Sigmoid colon (tissue), 7 donors: ENCODE measurements at places on chromosomes 2 and 18. TPM values are rescaled to one million over a fixed set of nuclear protein-coding genes. Genes with fewer than 3 reads are reported as not detected.

Gene MAB21L4
- total RNA-seq: not detected

GRCh38 chr2:29573612-29574011 lies 347.8 kb downstream of the ALK start:
- H3K36me3 ChIP-seq: no peaks in the 10 kb centered on the region
- no peak for DNase-seq
- no peak overlapping the region for H3K27ac ChIP-seq
- H3K27me3 ChIP-seq: no peaks in the 10 kb centered on the region
- H3K4me1 ChIP-seq: no peaks in the 10 kb centered on the region
- no peak overlapping the region for H3K4me3 ChIP-seq

DNA sequence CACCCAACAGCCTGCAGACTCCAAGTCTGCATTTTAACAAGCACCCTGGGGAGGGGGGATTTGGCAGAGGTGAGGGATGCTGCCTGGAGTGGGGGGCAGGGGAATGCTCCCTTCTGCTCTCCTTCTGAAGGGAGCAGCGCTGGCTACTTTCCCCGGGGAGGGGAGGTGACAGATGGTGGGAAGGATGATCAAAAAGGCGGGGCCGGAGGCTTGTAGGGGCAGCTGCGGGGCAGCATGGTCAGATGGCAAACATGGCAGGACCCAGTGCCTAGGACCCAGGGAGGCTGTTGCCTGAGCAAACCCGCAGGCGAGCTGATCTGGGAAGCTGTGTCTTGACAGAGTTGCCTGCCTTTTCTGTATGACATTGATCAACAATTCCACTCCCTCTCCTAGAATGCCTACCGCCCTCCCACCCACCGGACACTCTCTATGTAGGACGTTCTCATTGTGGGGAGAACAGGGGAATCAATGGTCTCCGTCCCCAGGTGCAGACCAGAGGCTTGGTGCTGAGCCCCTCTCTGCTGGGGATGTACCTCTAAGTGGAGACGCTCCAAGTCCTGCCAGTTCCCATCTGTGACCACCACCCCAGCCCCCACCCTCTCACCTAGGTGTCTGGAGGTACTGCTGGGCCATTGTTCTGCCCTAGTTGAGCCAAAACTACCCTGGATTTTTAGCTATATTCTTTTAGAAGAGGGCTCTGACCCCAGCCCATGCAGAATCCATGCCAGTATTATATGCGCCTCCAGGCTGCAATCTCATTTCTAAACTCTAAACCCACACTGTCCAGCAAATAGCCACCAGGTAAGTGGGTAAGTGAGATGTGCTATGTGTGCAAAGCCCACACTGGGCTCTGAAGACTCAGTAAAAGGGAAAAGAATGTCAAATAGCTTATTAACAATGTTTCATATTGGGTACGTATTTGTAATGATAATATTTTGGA lies 89.7 kb upstream of the SEC11C start:
- no peaks in the 10 kb centered on the region for H3K27me3 ChIP-seq
- H3K4me3 ChIP-seq: no peak overlapping the region
- H3K27ac ChIP-seq: no peak overlapping the region
- peaks cover 11% of the 10 kb centered on the region for H3K4me1 ChIP-seq
- no peak for DNase-seq

GRCh38 chr2:165182029-165182428 lies 21.8 kb downstream of the SCN3A start:
- no peaks in the 10 kb centered on the region for H3K36me3 ChIP-seq
- H3K4me1 ChIP-seq: no peaks in the 10 kb centered on the region
- no peak overlapping the region for H3K27ac ChIP-seq
- no peak overlapping the region for H3K4me3 ChIP-seq
- DNase-seq: no peak

Gene RPRD1A
- 72.4 TPM for total RNA-seq

DNA sequence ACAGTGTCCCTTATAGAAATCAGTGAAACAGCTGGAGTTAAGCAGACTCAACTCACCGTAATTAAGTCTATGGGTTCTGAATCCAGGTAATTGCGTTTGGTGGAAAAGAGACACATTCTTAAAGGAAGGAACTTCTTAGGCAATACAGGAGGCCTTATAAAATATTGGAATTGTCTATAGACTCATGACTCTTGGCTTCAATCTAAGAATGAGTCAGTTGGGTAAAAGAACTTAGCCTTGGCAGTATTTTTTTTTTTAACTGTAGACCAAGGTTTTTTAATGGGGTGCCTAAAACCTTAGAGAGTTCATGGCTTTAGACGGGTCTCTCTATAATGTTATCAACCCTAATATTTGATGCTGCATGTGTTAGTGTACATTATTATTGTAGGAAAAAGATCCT lies 47.6 kb downstream of the CCDC85A start:
- H3K27ac ChIP-seq: no peak overlapping the region
- no peaks in the 10 kb centered on the region for H3K4me1 ChIP-seq
- H3K27me3 ChIP-seq: no peaks in the 10 kb centered on the region
- DNase-seq: no peak

GRCh38 chr2:20052861-20053281 lies 1.4 kb upstream of the LAPTM4A start:
- peak overlapping the region; percentile 98 for H3K27ac ChIP-seq
- H3K27me3 ChIP-seq: no peaks in the 10 kb centered on the region
- DNase-seq: peak; percentile 75

Gene IMP4
- 86.0 TPM for total RNA-seq

DNA sequence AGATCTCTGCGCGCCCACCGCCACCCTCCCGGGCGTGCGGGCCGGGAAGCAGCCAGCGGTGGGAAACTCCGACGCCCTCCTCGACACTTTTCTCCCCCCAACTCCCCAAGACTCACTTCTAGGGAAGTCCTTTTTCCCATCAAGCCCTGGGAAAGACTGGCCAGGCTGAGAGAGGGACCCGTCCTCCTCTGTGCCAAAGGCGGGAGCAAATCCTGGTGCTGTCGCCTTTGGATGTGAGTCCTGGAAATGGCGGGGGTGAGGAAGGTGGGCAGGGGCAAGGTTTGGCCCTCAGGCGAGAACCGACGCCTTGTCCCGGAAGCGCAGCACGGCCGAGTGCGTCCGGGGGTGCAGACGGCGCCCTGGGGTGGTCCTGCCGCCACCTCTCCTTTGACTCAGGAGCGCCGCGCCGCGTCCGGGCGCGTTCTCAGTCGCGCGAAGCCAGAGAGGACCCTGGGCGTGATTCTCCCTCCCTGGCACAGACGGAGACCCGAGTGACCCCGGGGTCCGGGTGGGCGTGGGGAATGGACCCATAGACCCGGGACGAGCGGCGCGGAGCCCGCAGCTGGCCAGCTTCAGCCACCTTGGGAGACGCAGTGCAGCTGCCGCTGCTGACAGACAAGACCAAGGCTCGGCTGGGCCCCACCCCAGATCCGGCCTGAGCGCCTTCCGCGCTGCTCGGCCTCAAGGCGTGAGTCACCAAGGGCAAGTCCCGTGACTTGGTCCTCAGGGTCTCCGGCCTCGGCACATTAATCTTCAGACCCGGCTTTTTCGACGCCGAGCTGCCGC lies 3.5 kb upstream of the LBX2 start:
- H3K27ac ChIP-seq: peak overlapping the region; percentile 75
- DNase-seq: peak; percentile 94
- H3K4me1 ChIP-seq: peaks cover 65% of the 10 kb centered on the region
- peak overlapping the region; percentile 40 for H3K4me3 ChIP-seq

DNA sequence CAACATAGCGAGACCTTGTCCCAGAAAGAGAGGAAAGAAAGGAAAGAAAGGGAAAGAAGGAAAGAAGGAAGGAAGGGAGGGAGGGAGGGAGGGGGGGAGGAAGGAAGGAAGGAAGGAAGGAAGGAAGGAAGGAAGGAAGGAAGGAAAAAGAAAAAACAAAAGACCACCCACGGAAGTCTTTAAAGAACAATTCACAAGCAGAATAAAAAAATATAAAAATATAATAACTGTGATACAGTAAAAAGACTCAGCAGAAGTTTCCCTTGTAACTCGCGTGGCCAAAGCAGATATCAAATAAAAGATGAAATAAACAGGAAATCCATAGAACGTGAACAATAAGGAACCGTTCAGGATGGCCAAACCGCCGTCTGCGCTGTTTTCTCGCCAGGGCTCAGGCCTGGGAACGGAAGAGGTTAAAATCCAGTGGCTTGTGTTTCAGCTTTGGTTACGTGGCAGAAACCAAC lies 1.2 kb upstream of the SLC1A4 start:
- no peaks in the 10 kb centered on the region for H3K4me1 ChIP-seq
- H3K4me3 ChIP-seq: peak overlapping the region; percentile 87

Gene BIN1
- 57.9 TPM for total RNA-seq

Gene PPP3R1
- 36.9 TPM for total RNA-seq

DNA sequence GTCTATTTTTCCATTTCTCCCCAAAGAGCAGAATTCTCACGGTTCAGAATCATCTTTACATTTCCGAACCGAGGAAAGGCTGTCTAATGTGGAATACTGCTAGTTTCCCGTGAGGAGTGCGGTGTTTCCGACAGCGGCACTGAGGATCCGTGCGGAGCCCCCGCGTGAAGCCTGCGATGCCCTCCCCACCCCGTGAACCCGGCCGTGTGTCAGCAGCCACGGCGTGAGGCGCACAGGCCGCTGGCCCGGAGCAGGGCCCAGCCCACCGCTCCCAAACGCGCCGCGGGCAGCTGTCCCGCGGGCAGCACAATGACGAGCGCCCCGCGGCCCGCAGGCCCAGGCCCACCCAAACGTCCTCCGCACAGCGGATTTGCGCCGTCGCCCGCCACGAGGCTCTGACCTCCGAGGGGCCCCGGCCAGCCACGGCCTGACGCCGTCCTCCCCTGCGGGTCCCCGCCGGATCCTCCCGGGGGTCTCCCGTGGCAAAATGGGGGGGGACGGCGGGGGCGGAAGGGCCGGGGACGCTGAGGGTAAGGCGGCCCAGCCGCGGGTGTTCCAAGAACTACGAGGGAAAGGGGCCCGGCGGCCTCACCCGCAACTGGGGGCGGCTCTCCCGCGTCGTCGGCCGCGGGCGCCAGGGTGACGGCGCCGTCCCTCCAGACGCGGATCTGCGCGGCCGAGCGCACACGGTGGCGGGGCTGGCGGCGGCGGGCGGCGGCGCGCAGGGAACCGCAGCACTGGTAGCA lies 796 bp downstream of the SPIRE1 start:
- H3K4me3 ChIP-seq: peak overlapping the region; percentile 68
- H3K27me3 ChIP-seq: no peaks in the 10 kb centered on the region
- peaks cover 4% of the 10 kb centered on the region for H3K4me1 ChIP-seq
- no peaks in the 10 kb centered on the region for H3K36me3 ChIP-seq
- peak overlapping the region; percentile 98 for H3K27ac ChIP-seq
- DNase-seq: peak; percentile 71

Gene DSEL
- total RNA-seq: 15.3 TPM

Gene ABCG8
- not detected for total RNA-seq

GRCh38 chr2:11872247-11872947 lies 126.0 kb downstream of the LPIN1 start:
- H3K4me3 ChIP-seq: no peak overlapping the region
- no peak overlapping the region for H3K27ac ChIP-seq
- H3K4me1 ChIP-seq: peaks cover 6% of the 10 kb centered on the region
- no peaks in the 10 kb centered on the region for H3K27me3 ChIP-seq
- no peaks in the 10 kb centered on the region for H3K36me3 ChIP-seq

DNA sequence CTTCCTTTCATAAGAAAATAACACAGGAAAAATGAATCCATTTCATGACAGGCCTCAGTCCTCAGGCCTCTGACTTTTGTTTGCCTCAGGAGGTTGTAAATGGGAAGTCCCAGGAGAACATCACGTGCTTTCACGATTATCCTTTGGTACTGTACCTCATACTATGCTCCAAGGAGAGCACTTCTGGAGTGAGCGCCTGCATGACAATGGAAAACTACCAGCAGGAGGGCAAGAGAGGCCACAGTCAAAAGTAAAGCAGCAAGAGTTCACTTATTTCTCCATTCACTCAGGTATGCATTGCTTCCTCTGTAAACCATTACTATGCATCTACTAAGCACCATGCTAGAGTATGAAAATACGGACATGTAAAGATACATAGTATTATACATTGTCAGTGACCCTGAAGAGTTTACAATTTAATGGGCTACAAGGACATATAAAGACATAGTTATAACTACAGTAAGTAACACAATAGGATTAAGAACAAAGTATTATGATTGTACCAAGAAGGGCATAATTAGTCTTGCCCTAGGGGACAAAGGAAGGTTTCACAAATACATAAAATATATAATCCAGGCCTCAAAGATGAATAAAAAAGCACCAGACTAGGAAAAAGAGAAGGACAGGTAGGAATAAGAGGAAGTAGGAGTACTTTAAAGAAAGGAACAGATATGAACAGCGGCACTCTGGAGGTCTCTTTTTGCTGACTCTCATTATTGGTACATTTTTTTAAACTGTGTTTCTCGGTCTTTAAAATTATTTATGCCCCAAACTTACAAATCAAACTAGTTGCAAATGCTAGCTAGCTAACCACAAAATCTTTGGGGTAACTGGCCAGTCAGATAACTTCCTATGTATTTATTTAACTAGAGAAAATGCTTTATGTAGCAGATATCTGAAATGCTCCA lies 806.7 kb downstream of the NRXN1 start:
- no peaks in the 10 kb centered on the region for H3K4me1 ChIP-seq
- H3K36me3 ChIP-seq: no peaks in the 10 kb centered on the region
- DNase-seq: no peak
- H3K27ac ChIP-seq: no peak overlapping the region
- H3K4me3 ChIP-seq: no peak overlapping the region

DNA sequence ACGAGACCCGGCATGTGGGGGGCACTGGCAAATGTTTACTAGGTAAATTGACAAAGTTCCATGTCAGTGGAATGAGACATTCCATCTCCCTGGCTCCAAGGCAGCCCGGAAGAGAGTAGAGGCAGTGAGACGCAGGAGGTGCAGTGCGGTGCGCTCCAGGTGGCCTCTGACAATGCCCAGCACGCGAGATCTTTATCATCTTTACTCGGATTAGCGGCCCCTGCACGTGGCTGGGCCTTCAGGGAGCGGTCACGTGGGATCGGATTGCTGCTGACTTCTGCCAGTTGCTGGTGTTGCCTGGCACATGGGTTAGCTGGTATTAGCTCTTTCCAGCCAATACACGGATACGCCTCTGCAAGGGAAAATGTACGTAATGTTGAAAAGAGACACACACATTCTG lies 151.2 kb upstream of the ALKAL2 start:
- no peaks in the 10 kb centered on the region for H3K36me3 ChIP-seq
- H3K4me3 ChIP-seq: no peak overlapping the region
- H3K27ac ChIP-seq: no peak overlapping the region
- DNase-seq: no peak
- H3K27me3 ChIP-seq: peaks cover 5% of the 10 kb centered on the region

Gene ASTL
- not detected for total RNA-seq

Gene SLC9A2
- 0.28 TPM for total RNA-seq

- H3K4me3 ChIP-seq: no peak overlapping the region
- no peaks in the 10 kb centered on the region for H3K27me3 ChIP-seq
- H3K36me3 ChIP-seq: no peaks in the 10 kb centered on the region
- H3K27ac ChIP-seq: no peak overlapping the region
- no peak for DNase-seq
These were observed 47.8 kb upstream of the TEX51 start for GRCh38 chr2:126850940-126851339.
